GM04504 (cell line): ENCODE measurements at places on chromosomes 2 and 18.
A peak's percentile ranks its signal among the peaks of the same experiment; 100 is the strongest.

- peak; percentile 10 for DNase-seq
Observed at GRCh38 chr18:47265197-47265596, 13.7 kb upstream of the SKOR2 start.

GRCh38 chr2:201205515-201205849, 22.5 kb downstream of the CASP10 start:
- DNase-seq = no peak

DNA sequence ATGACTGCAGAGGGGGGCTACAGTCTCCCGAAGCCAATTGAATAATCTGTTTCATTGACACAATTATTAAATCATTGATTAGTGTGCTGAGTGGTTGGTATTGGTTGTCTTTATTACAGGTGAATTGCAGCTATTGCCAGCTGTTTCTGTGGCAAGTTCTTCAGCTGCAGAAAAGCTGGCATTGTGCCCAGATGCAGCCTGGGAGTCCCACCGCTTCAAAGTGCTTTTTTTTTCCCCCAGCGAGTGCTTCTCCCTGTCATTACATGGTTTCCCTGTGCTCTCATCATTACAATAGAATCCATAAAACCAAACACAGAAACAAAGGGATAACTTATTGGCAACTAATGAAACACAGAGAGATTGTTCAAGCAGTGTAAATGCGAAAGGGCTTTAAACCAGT, 164.7 kb downstream of the GRB14 start:
- no peak for DNase-seq

DNA sequence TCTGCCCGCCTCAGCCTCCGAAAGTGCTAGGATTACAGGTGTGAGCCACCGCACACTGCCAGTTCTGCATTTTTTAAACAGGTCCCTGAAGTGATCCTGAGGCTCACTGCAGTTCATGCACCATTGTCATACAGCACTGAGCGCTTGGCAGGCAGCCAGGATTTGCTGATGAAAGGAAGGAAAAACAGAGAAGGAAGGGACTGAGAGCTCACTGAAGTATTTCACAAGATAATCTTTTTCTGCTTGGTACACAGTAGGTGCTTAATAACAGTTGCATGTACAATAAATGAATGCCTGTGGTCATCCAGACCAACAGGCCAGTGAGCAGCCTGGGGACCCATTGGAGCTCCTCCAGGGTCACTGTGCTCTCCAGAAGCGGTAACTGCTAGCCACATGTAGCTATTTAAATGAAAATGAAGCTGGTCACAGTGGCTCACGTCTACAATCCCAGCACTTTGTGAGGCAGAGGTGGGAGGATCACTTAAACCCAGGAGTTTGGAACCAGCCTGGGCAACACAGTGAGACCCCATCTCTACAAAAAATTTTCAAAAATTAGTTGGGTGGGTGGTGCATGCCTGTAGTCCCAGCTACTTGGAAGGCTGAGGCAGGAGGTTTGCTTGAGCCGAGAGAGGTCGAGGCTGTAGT, 33.1 kb upstream of the SMAD7 start:
- DNase-seq = no peak

DNA sequence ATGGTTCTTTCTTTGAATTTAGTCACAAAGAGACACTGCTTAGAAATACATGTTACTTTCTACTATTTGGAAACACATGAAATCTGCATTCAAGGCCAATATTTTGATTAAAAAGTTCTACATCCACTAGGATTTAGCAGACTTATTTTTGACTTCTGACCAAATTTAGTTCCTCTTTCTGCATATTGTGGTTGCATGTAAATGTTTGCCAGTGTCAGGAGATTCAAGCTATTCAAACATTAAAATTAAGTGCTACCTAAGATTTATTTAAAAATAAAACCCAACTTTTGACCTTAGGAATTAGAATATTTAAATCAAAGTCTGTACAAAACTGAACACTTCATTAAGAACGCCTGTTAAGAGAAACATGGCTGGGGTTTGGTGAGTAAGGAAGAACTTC, 891.1 kb downstream of the CPS1 start:
- DNase-seq = no peak

GRCh38 chr2:675982-676646, 1.1 kb downstream of the TMEM18 start:
- DNase-seq = peak; percentile 79

- no peak for DNase-seq
Observed at GRCh38 chr18:9062418-9062751, 40.1 kb upstream of the NDUFV2 start.

DNA sequence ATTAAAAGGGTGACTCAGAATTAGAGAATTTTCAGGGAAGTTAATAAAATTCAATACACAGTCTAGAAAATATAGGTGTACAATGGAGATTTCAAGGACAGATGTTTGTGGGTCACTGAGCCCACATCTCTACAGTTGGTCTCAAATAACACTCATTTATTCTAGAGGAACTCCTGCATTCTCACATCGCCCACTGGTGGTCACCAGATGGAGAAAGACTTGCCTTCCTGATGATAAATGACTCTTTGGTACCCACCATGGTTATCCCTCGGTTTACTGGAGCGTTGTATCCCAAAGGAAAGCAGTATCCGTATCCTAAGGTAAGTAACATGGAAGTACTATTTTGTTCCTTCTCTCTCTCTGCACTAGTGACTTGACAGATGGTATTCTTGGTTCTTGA, 1297.1 kb downstream of the DPP10 start:
- DNase-seq = no peak

DNA sequence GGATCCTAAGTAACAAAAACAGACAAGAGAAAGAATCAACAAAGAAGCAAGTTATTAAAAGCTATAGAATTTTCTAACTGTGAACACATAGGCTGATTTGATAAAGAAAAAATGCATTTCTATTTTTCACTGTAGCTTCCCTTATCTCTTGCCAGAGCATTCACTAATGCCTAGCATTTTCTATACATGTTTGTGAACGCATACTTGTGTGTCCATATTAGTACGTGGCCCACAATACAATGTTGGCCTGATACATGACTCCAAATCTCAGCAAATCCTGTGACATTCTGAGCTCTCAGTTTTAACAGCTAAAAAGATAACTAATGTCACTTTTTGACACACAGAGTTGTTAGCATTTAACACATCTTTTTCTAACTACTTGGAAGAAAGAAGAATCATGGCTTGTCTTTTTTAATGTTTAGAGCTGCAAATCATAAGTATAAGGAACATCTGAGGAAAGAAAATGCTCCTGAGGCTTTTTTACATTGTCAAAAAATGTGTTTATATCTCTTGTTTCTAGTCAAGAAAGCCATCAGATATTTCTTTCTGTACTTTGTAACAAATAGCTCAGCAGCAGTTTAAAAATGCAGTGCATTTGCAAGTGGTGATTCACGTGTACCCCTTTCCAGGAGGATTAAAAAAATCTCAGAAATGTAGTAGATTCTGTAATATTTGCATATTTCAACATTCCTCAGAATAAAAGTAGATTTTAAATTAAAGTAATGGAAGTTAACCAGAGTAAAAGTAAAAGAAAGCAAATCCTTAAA, 1646.8 kb upstream of the TMEFF2 start:
- no peak for DNase-seq
